ENCODE measurements at places on chromosomes 5 and 9. TPM values are rescaled to one million over a fixed set of nuclear protein-coding genes. Genes with fewer than 3 reads are reported as not detected.

DRD1 gene
- polyA plus RNA-seq, result not detected

- DNase-seq, result no peak
Measured at GRCh38 chr5:155906046-155906445, 420.9 kb upstream of the SGCD start.

GRCh38 chr5:36734422-36734821, 128.0 kb downstream of the SLC1A3 start:
- DNase-seq, result no peak

DNA sequence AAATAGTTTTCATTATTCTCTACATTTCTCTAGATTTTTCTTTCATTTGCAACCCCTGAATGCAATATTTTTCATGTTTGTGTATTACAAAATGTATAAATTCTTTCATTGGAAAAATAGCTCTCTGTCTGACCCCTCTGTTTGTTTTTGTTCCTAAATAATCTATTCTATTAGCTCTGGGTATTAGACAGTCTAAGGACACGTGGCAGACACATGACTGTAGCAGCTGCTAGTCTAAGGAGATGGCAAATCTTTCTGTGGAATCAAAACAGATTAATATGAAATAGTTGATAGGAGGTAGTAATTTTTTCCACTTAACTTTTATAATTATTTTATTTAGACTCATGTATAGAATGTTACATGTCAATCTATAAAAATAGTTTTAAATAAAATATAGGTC, 21.4 kb upstream of the SPATA9 start:
- DNase-seq, result no peak

ANKS6 gene
- polyA plus RNA-seq, result 14.8 TPM

- no peak for DNase-seq
Measured at GRCh38 chr9:4725706-4726442, 15.1 kb downstream of the AK3 start.

GRCh38 chr5:54186108-54186507, 124.3 kb downstream of the ARL15 start:
- no peak for DNase-seq

- no peak for DNase-seq
Measured at GRCh38 chr9:95556521-95556920, 39.8 kb upstream of the PTCH1 start.

DNA sequence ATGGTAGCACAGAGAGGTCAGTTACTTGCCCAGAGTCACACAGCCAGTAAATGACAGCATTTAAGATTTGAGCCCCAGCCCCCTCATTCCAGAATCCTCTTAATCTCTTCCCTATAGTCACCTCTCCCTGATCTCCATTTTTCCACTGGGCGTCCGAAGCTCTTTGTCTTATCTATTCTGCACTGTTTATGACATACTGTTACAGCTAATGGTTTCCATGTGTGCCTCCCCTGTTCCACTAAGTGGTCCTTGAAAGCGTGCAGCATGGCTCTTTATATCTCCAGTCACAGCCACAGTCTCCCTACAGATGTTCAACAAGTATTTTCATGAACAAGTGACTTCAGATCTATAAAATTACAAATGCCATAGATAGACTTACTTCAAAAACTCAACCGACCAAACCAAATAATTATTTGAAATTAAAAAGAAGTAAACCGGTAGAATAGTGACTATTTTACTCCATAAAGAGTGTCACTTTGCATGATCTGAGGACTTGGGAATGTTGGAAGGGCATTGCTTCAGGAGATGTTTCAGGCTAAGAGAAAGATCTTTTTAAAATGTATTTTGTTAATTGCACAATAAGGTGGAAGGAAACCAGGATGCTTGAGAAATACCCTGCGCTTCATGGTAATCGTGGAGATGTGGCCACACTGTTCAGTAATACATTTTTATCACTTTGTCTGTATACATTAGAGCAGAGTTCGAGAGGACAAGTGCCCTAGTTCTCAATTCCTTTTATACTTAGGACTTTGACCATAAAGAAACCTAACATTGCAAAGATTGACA, 237.2 kb downstream of the FBXL7 start:
- no peak for DNase-seq

ZNF366 gene
- 4.0 TPM for polyA plus RNA-seq

- no peak for DNase-seq
Measured at GRCh38 chr5:171673328-171673727, 112.3 kb upstream of the SMIM23 start.

DNA sequence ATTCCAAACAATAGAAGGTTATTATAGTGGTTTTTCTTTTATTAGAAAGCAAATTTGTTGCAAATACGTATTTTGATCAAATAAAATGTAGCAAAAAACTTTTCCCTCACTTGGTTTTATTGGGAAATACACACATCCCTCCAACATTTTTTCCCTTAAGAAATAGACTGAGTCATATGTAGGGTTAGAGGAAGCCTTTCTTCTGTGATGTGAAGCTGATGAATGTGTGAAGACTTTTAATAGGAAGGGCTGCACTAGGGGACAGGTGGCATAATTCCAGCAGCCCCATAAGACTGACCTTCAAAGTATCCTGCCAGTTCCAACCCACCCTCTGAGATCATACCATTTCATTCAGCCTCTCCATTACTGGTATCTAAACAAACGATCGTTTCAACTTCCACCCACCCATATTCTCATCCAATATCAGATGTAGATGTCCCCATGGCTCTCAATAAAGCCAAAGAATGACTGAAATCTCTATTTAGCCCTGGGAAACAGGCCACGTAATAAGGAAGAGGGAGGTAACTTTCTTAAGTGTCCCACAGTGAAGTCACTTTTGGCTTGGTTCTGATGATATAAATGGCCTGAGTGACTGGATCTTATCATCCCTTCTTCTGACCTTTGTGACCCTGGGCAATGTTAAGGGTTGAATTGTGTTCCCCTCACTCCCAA, 64.7 kb upstream of the LPAR1 start:
- peak; percentile 56 for DNase-seq

PCDHB16 gene
- 3.9 TPM for polyA plus RNA-seq

DNA sequence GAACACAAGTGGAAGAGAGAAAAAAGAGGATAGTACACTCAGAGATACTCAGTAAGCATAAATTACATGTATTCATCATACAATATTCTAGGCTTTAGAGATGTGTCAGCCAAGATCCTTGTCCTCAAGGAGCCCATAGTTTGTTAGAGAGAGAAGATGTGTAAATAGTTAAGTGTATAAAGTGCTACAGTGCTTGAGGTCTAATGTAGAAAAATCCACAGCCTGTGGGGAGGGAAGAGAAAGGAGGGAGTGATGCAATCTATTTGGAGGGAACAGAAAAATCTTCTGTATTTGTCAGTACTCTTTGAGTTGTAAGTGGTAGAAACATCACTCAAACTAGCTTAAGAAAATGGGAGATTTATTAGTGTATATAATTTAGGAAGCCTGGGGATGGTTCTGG, 81.9 kb downstream of the PALM2AKAP2 start:
- no peak for DNase-seq

GRCh38 chr5:10736354-10736753, 24.7 kb downstream of the DAP start:
- no peak for DNase-seq

DNA sequence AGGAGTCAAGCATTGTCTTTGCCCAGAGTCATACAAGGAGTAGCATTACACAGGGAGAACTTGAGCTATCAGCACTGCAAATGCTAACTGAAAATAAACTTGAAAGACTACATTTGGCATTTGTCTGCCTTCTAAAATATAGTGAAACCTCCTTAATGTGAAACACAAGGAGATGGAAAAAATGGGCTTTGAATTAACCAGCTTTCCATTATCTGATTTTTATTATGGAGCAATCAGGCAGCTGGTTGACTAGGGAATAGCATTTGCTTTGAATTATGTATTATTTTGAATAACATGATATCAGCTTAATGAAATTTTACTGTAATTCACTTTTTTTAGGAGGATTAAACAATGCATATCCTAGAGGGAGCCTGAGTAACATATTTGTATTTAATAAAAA, 130.8 kb downstream of the GDNF start:
- DNase-seq, result no peak

IFNA21 gene
- polyA plus RNA-seq, result not detected

GRCh38 chr9:16105168-16106020, 552.6 kb downstream of the CCDC171 start:
- DNase-seq, result peak; percentile 14

DNA sequence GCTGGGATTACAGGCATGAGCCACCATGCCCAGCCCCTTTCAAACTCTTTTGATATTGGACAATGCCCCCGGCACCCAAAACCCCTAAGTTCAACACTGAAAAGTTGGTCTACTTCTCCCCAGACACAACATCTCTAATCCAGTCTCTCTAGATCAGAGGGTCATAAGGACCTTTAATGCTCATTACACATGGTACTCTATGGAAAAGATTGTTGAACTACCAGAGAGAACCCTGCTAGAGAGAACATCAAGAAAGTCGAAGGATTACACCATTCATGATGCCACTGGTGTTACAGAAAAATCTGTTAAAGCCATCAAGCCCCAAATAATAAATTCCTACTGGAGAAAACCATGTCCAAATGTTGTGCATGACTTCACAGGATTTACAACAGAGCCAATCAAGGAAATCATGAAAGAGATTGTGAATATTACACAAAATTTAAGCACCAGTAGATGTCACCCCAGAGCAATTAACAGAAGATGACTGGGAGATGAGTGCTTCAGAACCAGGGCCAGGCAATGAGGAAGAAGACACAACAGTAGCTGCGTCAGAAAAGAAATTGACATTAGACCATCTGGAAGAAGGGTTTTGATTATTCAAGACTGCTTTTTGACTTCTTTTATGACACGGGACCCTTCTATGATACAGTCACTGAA, 28.3 kb upstream of the NIPAL4 start:
- peak; percentile 53 for DNase-seq

DNA sequence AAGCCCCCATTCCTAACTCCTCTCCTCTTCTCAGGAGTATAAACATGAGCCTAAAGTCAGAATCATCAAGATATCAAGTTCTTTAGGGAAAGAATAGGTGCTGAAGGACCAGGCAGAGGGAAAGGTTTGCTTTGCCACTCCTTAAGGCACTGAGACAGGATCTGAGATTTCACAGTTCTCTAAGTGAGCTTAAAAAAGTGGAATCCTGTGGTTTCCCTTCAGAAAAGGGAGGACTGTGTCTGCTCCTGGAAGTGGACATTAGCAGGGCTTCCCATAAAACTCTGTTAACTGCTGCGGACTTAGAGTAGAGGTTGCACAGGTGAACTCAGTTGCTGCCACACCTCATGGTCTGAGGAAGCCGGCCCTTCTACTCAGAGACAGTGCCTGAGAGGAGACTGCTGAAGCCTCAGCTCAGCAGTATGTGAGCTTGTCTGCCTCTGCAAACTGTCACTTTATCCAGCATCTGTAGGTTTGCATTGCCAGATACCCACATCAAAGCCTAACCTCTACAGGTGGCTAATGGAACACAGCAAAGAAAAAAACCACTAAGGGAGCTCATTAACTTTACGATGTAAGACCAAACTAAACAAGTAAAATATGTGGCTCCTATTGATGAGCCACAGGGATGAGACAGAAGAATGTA, 42.9 kb downstream of the RIC1 start:
- DNase-seq, result no peak

- no peak for DNase-seq
Measured at GRCh38 chr5:67133776-67134175, 62.8 kb downstream of the CD180 start.

GRCh38 chr9:92709240-92709639, 39.3 kb upstream of the IPPK start:
- DNase-seq, result no peak

ANKRD18A gene
- not detected for polyA plus RNA-seq

- no peak for DNase-seq
Measured at GRCh38 chr5:87150630-87151029, 117.1 kb upstream of the RASA1 start.

DNA sequence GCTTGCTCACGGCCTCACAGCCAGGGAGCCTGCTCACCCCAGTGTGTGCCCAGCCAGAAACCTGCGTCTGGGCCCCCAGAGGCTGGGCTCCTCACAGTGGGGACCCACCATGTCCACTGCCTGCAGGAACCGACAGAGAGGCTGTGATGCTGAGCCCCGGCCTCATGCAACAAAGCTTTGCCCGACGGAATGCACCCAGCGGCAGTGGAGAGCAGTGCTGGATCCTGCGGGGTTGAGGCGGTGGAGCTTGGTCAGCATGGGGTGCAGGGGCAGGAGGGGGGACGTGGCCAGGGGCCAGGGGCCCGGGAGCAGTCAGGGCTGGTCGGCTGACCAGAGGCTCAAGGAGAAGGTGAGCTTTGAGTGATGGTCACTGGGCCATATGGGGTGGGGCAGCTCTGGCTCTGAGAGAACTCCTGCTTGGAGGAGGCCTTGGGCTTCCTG, 7.7 kb upstream of the CEP72 start:
- DNase-seq, result no peak

- DNase-seq, result no peak
Measured at GRCh38 chr5:76838481-76839261, 11.1 kb upstream of the S100Z start.

IFNA13 gene
- polyA plus RNA-seq, result not detected

DNA sequence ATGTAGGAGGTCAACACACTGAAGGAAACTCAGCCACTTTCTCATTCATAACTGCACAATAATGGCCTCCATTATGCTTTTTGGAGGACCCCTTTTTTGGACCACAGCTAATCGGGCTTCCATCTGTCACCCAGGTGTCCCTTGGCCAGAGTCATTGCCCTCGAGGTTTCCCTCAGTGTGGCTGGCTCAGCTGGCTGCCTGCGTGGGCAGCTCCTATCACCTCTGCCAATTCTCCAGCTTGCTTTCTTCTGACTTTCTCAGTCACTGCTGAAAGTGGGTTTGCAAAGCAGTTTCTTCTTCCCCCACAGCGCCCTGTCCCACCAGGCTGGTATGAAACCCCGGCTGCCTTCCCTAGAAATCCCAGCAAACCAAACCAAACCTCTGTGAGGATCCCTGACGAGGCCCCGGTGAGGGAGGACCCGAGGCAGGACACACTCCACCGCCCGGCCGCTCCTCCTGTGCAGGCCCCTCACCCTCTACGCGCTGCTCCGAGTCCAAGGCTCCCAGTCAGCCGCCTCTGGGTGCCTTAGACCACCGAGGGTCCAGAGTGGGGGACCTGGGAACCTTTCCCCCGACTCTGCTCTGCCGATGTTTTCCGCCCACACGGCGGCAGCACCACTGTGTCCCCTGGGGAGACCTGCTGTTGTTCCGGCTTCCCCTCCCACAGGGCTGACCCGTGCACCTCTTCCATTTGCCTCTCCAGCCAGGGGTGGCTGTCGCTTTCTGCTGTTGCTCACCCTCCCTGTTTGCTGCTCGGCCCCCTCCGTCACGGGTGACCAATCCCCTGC, 109.5 kb downstream of the TENT4A start:
- DNase-seq, result no peak

- no peak for DNase-seq
Measured at GRCh38 chr5:154394307-154394706, 51.5 kb upstream of the SAP30L start.

- DNase-seq, result peak; percentile 76
Measured at GRCh38 chr9:113682297-113682771, 193.8 kb upstream of the ZNF618 start.

SPACA9 gene
- 3.3 TPM for polyA plus RNA-seq

GABRA1 gene
- polyA plus RNA-seq, result not detected

- DNase-seq, result no peak
Measured at GRCh38 chr9:96661711-96662110, 6.6 kb upstream of the PRXL2C start.

DNA sequence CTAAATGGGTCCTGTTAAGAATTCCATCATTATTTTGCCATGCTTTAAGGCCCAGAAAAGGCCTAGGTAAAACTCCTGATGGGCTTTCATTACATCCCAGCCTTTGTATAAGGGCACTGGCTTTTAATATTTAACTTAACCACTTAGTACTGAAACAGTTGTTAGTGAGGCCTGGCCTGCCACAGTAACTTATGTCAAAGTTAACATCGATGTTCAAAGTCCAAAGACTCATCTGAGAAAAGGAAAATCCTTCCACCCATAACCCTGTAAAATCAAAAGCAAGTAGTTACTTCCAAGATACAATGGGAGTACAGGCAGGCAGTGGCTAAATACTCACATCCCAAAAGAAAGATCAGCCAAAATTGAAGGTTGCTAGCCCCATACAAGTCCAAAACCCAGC, 15.0 kb upstream of the UGT3A1 start:
- no peak for DNase-seq

All from hindlimb muscle (tissue), 1 donor.